ENCODE measurements at places on chromosomes 2 and 18. TPM values are rescaled to one million over a fixed set of nuclear protein-coding genes. Genes with fewer than 3 reads are reported as not detected.

GRCh38 chr2:9212661-9213411 is 6.2 kb downstream of the ASAP2 start:
- DNase-seq: peak; percentile 56

DNA sequence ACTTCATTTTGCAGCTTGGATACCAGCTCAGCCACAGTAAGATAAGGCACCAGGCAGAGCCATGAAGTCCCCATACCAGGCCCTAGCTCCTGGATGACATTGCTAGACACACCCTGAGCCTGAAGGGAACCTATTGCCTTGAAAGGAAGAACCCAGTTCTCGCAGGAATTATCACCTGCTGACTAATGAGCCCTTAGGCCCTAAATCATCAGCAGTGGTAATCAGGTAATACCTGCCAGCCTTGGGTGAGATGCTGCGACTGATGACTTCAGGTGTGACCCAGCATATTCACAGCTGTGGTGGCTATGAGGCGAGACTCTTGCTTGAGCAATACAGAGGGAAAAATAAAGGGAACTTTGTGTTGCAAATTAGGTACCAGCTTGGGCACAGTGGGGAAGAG is 24.9 kb downstream of the CLK1 start:
- DNase-seq: no peak

GRCh38 chr2:207334624-207335371 is 169.1 kb upstream of the KLF7 start:
- DNase-seq: peak; percentile 99

DNA sequence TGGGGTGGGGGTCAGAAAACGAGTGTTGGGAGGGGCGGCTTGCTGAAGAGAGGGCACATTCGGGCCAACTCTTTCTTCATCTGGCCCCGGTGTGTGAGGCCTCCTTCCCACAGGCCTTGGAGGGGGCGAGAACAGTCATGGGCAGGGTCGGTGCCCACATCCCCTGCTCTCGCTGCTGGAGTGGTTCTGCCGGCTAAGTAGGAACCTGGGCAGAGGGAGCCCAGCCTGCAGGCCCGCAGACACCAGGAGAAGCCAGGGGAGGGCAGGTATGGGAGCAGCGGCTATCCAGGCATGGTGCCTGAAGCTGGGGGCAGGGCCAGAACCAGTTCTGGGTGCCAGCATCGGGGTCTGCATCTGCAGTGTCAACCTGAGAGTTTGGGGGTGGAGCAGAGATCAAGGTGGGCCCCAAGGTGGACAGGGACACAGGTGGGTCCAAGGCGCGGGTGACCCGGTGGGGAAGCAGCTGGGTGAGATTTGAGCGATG is 46.6 kb upstream of the HPCAL1 start:
- DNase-seq: no peak

GRCh38 chr2:54470266-54470938 is 14.3 kb downstream of the SPTBN1 start:
- peak; percentile 77 for DNase-seq

DNA sequence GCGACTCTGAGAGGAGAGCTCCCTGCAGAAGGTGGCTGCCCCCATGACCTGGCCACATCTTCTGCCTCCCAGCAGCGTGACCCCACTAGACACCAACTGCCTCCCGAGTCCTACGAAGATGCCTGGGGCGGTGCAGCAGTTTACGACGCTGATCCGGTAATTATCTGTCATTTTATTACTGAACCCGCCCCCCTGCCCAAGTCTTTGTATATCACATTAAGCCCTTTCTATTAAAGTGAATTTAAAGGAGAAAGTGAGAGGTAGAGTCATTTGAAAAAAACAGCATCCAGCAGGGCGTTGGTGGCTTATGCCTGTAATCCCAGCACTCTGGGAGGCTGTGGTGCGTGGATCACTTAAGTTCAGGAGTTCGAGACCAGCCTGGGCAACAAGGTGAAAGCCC is 33.4 kb downstream of the ABCG8 start:
- no peak for DNase-seq

DNA sequence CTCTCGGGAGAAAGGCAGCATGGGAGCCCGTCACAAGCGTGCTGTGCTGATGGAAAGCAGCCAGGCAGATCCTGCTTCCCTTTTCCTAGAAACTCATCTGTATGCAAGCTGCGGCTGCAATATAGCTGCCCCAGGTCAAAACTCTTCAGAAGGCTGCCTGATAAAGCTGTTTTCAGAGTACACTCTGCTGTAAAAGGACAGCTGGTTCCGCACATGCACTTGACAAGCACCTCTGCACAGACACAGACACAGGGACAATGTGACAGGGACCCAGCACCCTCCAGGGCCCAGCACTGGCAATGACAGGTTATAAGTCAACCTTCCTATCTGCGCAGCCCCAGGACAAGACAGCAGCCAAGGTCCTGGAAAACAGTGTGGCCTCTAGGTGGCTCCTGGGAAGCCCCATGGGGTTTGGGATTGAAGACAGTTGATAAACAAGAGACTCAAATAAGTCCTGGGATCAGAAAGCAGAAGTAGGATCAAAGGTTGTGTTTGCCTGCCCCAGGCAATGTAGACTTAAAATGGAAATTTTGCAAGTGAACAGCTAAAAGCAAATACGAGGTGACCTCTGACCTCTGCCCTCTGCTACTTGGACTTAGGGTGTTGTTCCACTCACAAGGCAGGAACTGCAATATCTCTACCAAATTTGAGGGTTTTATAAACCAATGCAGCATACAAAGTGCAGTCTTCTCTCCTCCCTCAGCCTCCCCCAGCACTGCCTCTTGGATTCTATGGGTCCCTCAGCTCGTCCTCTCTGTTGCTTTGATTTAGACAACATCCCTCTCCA is 16.9 kb downstream of the SLC66A2 start:
- DNase-seq: no peak

GRCh38 chr18:69558052-69558451 is 157.4 kb downstream of the DOK6 start:
- DNase-seq: no peak

DNA sequence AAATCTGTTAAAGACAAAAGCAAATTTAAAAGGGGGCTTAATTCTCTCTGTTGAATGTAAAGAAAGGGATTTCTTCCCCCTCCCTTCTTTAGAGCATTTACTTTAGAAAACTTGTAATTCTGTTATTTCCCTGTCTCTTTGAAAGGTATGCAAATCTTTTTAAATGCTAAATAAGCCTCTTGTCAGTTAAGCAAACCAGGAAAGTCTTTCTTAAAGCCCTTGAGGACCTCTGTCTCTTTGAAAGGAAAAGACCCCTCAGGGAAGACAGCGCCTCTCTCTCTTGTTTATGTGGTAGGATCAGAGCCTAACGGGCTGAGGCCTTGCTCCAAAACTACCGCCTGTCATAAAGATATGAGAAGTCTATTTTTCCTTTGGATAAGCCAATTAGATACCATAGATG is 139.9 kb upstream of the CDH7 start:
- no peak for DNase-seq

GRCh38 chr18:36281936-36282335 is 15.6 kb upstream of the FHOD3 start:
- DNase-seq: no peak

Gene SKA1
- total RNA-seq: 23.9 TPM

Measured in endothelial cell of umbilical vein (primary cell).